ENCODE measurements at places on chromosomes 7 and 10. TPM values are rescaled to one million over a fixed set of nuclear protein-coding genes. Genes with fewer than 3 reads are reported as not detected.

Gene ASB10
- not detected for total RNA-seq

Gene ICA1
- total RNA-seq = 45.2 TPM

Gene MYOZ1
- 3.2 TPM for total RNA-seq

Gene OPN1SW
- not detected for total RNA-seq

Gene FAM25C
- not detected for total RNA-seq

Gene PLPP4
- total RNA-seq = 0.31 TPM

Gene MAGI2
- 26.4 TPM for total RNA-seq

Gene PPP1R3C
- 1.6 TPM for total RNA-seq

Gene CDH23
- total RNA-seq = 4.3 TPM

Gene MRPS33
- total RNA-seq = 23.1 TPM

Gene EPO
- not detected for total RNA-seq

Gene C10orf143
- total RNA-seq = 0.62 TPM

Gene KCND2
- total RNA-seq = 17.7 TPM

Gene CEP55
- total RNA-seq = 15.0 TPM

Gene HOGA1
- total RNA-seq = not detected

Gene SEMA3E
- 5.4 TPM for total RNA-seq

Gene HABP2
- not detected for total RNA-seq

Gene CCDC7
- 0.47 TPM for total RNA-seq

Gene FAM237B
- total RNA-seq = not detected

Gene CFAP46
- total RNA-seq = 3.1 TPM

Gene SORBS1
- total RNA-seq = 35.9 TPM

Gene UCN3
- not detected for total RNA-seq

Gene TCERG1L
- total RNA-seq = 1.8 TPM

Gene LEP
- total RNA-seq = not detected

Gene SOSTDC1
- total RNA-seq = 0.70 TPM

Gene NSUN5
- 73.4 TPM for total RNA-seq

Gene WNT8B
- 1.9 TPM for total RNA-seq

Gene TAS2R3
- 3.9 TPM for total RNA-seq
